ENCODE measurements at places on chromosomes 5 and 9.

DNA sequence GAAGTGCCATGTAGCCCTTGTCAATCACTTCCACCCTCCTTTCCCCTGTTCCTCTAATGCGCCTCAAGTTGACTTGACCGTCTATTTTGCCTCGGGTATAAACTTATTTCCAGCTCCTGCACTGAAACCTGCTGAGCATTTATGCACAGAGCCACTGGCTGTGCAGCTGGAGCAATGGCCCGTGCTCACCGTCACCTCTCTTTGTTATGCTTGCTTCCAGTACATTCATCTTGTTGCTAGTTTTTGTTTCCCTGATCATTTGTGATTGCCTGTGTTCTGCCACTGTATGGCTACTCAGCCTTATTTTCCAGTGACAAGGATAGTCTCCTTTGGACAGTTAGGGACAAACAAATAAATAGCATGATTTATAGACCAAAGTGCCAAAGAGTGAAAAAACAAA is 183.1 kb upstream of the C9orf72 start:
- DNase-seq = no peak

DNA sequence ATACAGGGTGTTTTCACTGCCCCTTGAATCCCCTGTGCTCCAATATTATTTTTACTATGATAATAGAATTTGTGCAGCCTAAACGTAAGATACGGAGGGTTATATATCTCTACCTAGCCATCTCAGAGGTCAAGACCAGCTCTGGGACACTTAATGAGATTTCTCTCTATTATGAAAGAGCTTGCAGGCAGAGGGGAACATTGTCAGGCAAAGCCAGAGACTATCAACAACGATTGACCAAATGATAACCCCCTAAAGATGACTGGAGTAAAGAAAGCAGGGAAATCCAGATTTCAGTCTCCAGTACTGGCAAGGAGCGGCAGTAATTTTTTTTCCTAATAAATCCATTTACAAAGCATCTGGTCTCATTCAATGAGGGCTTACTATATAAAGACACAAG is 59.8 kb upstream of the LPAR1 start:
- no peak for DNase-seq

GRCh38 chr9:83384214-83384613 is 154.0 kb downstream of the FRMD3 start:
- DNase-seq = no peak

- no peak for DNase-seq
Measured at GRCh38 chr5:177328545-177329231, 17.0 kb upstream of the MXD3 start.

- no peak for DNase-seq
Measured at GRCh38 chr5:107893642-107894041, 222.9 kb upstream of the EFNA5 start.

- DNase-seq = no peak
Measured at GRCh38 chr9:14909961-14910805, at the start of gene FREM1. FREM1 (minus strand) TSS chr9:14910428; CDS start chr9:14868977, 41,451 bp downstream.

- DNase-seq = no peak
Measured at GRCh38 chr5:41869151-41869723, 988 bp downstream of the OXCT1 start.

DNA sequence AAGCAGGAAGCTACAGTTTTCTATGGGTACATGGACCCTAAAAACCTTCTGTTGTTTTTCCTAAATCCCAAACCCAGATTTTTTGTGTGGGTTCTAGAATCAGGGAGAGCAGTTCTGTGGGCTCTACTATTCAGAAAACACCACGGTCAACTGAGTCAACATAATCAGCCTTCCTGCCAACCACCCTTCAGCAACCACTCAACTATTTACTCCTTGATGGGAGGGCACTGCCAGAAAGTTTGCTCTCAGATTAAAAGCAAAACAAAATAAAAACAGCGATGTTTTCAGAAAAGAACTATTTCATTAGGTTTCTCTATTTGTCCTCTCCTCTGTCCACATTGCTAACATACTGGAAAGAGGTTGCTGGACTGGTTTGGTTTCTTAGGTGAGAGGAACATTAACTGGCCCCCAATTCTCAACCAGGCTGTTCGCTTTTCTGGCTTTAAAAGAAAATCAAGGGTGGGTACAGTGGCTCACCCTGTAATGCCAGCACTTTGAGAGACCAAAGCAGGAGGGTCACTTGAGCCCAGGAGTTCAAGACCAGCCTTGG is 72.3 kb downstream of the GCNT1 start:
- no peak for DNase-seq

DNA sequence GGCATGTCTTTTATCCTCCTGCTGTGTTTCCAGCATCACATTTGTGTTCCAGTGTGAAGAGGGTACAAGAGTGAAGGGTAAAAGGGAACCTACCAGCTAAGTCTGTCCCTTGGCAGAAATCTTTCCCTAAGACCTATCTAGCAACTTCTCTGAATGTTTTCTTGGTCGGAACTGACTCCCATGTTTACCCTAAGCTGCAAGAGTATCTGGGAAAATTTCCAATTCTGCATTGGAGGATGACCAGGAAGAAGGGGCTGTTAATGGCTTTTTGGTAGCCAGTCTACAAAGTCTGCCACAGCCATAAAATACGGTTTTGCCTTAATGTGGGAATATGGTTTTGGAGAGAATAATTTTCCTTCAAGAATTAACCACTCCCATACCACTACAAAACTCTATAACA is 75.1 kb downstream of the MAST4 start:
- DNase-seq = no peak

DNA sequence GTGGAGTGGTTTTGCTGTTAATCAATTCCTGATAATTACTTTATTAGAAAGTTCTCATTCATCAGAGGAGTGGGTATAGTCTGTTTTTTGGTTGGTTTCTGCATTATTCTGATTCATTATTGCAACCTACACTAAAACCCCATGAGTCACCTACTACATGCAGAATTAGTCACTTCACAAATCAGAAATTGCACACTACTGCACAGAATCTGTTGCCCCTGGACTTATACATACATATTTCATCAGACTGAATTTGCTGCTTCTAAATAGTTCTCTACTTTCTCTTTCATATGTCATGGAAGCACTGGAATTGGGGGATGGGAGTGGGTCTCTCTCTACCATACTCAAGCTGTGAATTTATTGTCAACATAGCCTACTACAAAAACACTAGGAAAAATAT is 585.1 kb downstream of the DNAH5 start:
- DNase-seq = no peak

DNA sequence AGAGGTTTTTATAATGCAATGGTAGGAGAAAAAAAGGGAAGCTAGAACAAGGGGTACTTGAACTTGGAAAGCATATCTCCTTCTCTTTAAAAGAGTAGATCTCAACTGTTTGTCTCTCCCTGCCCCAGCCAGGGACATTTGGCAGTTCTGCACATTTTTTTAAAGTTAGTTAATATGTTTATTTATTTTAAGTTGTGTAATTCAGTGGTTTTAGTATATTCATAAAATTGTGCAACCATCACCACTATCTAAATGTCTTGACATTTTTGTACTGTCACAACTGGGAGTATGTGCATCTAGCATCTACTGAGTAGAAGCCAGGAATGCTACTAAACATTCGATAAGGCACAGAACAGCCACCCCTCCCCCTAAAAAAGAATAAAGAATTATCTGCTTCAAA is 103.5 kb upstream of the DPYSL3 start:
- no peak for DNase-seq

All from activated T-cell treated with anti-CD3 and anti-CD28 coated beads for 4 hours (primary cell).